ENCODE measurements at places on chromosomes 2 and 18.

- no peak for DNase-seq
Measured at GRCh38 chr18:63881851-63882250, 5.7 kb upstream of the SERPINB2 start.

DNA sequence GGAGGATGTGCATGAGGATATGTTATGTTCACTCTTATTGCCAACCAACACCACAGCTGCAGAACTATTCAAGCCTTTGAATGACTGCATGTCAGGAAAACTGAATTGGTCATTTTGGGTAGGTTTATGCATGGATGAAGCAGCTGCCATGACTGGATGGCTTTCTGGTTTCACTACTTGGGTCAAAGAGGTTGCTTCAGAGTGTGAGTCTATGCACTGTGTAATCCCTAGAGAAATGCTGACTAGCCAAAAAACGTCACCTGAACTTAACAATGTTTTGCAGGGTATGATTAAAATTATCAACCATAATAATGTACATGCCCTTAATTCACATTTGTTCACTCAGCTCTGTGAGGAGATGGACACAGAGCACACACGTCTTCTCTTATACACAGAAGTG, 206.7 kb upstream of the RBBP8 start:
- DNase-seq, result no peak

- no peak for DNase-seq
Measured at GRCh38 chr18:39460136-39460535, 1894.5 kb upstream of the CELF4 start.

- no peak for DNase-seq
Measured at GRCh38 chr18:47283476-47283875, 32.0 kb upstream of the SKOR2 start.

- DNase-seq, result no peak
Measured at GRCh38 chr2:42795841-42796301, 3.5 kb upstream of the HAAO start.

DNA sequence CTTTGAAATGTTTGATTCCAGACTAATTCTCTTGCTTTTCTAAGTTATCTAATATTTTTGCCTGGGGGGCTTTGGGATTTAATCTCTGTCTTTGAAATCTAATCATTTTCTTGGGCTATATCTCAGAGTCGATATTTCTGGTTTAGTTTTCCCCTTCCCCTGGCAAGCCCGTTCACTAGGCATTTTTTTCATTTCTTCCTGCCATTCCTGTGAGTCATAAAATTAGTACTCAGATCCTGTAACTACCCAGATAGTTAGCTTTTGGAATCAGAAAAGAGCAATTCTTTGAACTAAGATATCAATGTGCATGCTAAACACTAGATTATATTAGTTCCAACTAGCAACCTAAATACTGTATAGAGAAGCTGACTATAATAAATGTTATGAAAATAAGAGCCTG, 29.4 kb upstream of the RNF149 start:
- no peak for DNase-seq

GRCh38 chr18:45688833-45689232, 35.1 kb upstream of the SLC14A1 start:
- peak; percentile 19 for DNase-seq

DNA sequence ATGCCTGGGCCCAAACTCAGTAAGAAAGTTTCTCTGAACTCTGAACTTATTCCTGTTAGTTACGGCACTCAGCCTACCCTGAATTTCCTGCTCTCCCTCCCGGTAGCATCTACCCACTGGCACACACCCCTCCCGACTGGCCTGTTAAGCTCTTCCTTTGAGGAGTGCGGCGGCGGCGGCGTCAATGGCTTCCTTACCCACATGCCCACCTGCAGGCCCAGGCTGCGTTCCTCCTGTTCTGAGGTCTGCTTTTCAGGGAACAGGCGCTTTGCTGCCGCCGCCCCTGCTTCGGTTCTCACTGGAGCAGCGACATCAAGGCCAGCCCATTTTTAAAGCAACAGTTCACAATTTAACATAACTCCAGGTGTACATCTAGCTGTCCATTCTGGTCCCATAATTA, 432.4 kb downstream of the DCDC2C start:
- no peak for DNase-seq

DNA sequence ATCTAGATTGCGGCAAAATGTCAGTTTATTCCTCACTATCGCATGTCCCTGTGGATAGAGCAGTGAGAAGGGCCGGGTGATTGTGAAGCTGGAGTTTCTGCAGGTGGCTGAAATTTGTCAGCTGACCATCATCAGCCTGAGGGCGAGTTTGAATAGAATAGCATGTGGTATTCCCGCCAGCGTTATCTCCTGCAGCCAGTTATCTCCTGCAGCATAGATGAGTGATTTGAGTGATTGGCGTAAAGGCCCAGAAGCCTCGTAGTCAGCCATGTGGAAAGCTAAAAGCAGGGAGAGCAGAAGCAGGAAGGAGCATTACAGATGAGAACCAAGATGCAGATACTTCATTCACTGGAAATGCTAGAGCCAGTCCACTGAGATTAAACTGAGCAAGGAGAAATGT, 65.5 kb downstream of the CABLES1 start:
- DNase-seq, result no peak

DNA sequence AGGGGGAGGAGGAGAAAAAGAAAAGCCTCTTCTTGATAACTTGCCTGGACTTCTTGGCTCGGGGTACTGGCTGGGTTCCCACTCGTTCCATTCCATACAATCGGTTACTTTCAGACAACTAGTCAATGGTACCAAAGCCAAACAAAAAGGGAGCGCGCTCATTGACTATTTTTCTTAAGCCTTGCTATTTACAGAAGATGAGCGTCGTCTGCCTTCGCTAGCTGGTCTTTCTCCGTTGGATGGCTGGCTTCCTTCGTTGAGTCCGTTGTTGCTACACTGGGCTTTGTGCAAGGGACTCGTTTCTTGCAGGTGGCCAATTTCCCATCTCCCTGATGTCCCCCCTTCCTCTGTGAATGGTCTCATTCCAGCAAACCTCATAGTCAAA, 260.4 kb downstream of the ZNF516 start:
- DNase-seq, result no peak

GRCh38 chr2:23662941-23663920, 263.7 kb downstream of the ATAD2B start:
- DNase-seq, result no peak

GRCh38 chr2:128438586-128438985, 119.9 kb upstream of the HS6ST1 start:
- DNase-seq, result no peak

DNA sequence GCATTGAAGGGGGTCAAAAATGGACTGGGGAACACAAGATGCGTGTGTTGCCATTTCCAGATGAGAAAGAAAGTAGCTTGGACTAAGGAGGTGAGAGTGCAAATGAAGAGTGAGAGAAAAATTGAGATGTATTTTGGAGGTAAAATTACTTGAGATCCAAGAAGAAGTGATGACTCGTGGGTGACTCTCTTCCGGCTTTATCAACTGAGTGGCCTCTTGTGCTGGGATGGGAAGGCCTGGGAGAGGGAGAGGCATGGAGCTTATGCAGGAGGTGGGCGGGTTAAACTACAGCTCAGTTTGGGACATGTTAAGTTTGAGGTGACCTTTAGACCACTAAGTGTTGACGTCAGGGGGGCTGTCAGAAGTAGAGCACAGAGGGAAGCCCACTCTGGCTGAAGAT, 34.9 kb downstream of the SULT1C2 start:
- DNase-seq, result no peak

GRCh38 chr2:180461761-180462160, 454.7 kb upstream of the CWC22 start:
- DNase-seq, result no peak

DNA sequence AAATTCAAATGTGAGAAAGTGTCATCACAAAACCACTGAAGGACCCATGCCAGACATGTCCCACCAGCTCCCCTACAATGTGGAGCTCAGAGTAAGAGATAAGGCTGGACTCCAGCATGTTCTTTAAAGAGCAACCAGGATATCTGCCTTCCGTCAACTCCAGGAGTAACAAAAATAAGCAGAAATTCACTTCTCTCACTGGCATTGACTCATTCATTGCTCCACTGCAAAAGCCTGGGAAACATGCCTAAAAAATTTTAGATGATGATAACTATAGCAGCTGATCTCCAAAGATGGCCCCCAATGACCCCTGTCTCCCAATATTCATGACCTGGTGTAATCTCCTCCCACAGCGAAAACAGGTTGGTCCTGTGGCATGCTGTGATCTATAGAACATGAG, 314.5 kb downstream of the NCKAP5 start:
- DNase-seq, result no peak

GRCh38 chr18:49030692-49031443, 80.1 kb upstream of the SMAD7 start:
- DNase-seq, result no peak

DNA sequence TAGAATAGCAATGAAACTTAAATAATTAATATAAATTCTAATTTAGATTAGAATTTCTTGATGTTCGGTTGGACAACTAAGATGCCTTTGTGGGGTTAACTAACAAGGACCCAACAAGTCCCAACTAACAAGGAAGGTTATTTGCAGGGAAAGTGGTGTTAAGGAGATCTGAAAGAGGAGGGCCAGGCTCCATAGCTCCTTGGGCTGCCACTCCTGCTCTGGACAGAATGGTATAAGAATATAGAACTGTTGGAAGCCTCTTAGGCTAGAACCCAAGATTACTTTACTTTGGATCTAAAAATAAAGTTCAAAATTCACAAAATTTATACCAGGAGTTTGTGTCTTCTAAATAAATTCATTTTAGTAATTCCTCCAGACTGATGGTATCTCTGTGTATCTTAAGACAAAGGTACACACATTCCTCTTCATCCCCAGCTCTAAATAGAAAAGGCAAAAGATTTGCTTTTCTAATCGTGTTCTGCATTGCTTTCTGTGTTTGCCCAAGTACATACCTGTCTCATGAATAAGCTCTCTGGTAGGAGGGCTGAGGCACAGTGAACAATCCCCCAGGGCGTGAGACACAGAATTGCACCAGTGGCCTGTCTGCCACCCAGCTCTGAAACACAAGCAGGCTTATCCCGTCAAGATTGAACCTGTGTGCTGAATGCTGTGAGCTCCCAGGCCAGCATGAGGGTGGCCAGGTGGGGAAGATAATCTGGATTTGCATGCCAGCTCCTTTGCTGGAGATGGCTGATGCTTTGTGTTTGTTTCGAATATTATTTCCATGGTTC, 176.0 kb downstream of the ACKR3 start:
- DNase-seq, result no peak

DNA sequence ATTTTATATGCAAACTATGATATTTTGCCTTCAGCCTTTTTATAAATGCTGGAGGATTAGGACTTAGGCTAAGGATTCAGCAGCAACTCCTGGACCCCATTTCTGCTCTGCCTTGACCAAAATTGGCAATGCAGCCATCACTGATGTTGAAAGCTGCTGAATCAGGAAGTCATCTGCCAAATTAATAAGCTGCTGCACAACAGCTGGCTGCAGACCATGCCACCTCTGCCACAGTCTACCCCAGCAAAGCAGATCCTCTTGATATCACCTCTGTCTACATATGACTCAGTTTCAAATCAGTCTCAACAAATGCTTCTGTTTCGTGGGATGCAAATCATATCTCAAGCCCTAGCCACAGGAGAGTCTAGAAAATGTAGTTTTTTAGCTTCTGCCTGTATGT, 7.1 kb upstream of the SOS1 start:
- no peak for DNase-seq

GRCh38 chr2:137888845-137889244, 75.4 kb upstream of the HNMT start:
- no peak for DNase-seq

GRCh38 chr18:27298214-27298804, 113.2 kb upstream of the CHST9 start:
- DNase-seq, result no peak

DNA sequence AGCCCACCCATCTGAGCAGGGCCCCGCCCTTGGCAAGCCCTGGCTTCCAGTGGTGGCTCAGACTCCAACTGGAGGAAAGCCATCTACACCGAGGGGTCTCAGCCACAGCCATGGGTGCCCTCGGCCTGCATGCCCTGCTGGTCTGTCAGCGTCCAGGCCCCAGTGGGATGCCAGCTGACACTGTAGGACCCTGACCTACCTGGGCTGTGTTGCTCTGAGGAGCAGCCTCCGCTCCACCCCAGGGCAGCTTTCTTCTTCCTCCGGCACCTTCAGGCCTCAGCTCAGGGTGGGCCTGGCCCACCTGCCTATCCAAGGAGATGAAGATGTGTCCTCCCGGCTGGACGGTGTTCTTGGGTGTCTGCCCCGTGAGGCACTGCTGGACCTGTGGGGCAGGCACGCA, 13.9 kb upstream of the ARHGEF4 start:
- no peak for DNase-seq

- no peak for DNase-seq
Measured at GRCh38 chr2:240386326-240386725, 49.1 kb upstream of the GPC1 start.

- DNase-seq, result no peak
Measured at GRCh38 chr2:19120941-19121750, 237.3 kb downstream of the OSR1 start.

DNA sequence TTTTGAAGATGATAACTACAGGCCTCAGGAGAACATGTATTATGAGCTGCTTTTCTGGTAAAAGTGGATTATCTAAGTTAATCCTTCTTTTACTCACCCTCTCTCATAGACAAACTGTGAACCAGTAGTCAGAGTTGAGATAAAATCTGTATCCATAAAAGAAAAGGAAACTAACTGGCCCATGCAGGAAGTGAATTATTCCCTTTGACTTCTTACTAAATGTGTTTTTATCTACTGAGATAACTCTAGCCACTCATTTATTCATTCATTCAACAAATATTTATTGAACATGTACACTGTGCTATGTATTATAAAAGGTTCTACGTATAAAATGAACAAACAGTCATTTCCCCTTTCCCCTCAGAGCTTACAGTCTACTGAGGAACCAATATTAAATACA, 10.0 kb downstream of the WDR35 start:
- DNase-seq, result no peak

DNA sequence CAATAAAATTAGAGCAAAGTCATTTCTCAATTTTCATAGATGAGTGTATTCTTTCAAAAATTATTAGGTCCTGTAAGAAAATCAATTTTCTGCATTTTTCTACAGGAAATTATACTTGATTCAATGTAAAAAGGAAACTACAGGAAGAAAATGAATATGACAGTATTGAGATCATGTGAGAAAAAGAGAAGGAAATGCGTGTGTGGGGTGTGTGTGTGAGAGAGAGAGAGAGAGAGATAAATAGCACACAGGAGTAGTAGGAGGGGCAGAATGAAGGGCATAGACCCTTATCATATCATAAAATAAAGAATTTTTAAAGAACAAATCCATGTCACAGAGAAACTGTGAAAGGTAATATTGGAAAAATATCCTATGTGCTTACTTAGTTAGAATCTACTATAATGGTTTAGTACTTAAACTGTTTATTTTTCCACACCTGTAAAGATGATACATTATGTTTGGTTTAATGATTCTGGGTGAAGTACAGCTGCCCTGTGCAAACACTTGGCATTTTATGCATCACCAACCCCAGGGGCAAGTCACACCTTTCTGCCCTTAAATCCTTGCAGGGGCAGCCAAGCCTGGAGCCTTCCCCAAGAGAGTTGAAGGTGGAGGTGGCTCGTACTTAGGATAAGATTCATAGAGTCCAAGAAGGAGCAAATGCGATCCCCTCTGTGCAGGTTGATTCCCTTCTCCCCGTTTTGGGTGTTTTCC, 276.4 kb downstream of the TGIF1 start:
- no peak for DNase-seq

Data from stimulated activated CD4-positive, alpha-beta T cell treated with anti-CD3 and anti-CD28 coated beads, Interleukin-1b, Interleukin-23, amount 100 ng/mL, for 1 hour (primary cell).